Activated B cell treated with CpG ODN at 0.5 μM for 24 hours (primary cell): ENCODE measurements at places on chromosomes 11 and 22. TPM values are rescaled to one million over a fixed set of nuclear protein-coding genes. Genes with fewer than 3 reads are reported as not detected.

GRCh38 chr11:19444231-19444630, 203.5 kb upstream of the E2F8 start:
- H3K27me3 ChIP-seq: no peaks in the 10 kb centered on the region
- no peak overlapping the region for H3K4me3 ChIP-seq

DNA sequence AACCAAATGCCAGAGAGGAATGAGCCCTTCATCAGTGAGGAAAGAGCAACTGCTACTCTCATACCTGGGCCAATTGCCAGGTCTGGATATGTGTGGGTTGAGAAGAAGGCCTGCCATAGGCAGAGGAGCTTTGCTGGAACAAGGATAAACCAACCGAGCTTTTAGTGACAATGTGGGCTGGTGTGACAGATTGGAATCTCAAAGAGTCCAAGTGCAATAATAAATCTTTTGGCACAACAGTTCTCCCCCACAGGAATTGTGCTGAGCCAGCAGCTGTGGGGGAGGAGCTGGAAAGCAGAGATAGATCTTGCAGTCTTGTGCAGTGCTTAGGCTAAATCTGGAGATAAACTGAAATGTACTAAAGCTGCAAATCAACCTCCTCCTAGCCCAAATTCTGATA, 79.4 kb upstream of the ISX start:
- no peak overlapping the region for H3K4me3 ChIP-seq
- H3K27ac ChIP-seq: no peak overlapping the region
- H3K27me3 ChIP-seq: peaks cover 7% of the 10 kb centered on the region
- H3K36me3 ChIP-seq: no peaks in the 10 kb centered on the region
- no peaks in the 10 kb centered on the region for H3K4me1 ChIP-seq
- no peak for DNase-seq

The KRTAP5-8 gene
- total RNA-seq: 0.20 and 0.42 TPM in 2 replicates

The C11orf52 gene
- not detected in 2 replicates for total RNA-seq
